Stimulated activated CD4-positive, alpha-beta T cell treated with anti-CD3 and anti-CD28 coated beads, Interleukin-2, amount 100 ng/mL, for 24 hours (primary cell): ENCODE measurements at places on chromosomes 11 and 22.

GRCh38 chr11:32052215-32052614, 38.7 kb upstream of the RCN1 start:
- DNase-seq: peak; percentile 53

GRCh38 chr11:121766991-121767390, 314.2 kb upstream of the SORL1-AS1 start:
- no peak for DNase-seq

DNA sequence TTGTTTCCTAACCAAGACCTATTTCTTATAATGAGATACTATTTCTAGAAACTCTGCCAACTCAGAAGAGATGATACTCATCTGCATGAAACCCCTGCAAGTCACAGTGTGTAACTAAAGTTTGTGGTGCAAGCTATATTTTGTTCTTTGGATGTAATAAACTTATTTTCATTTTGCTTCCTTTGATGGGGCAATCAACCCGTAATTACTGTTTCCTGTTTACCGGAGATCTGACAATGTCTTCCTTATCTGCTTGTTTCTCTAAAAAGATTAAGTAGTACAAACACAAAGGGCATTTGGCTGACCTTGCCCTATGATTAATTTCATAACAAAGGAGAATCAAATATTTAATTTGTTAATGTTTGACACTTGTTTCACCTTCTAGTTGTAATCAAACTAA, 846.6 kb upstream of the ANO3 start:
- DNase-seq: no peak

GRCh38 chr11:120810251-120810650, 213.7 kb upstream of the TBCEL start:
- DNase-seq: no peak

GRCh38 chr11:15970506-15971214, 385.7 kb downstream of the SOX6 start:
- DNase-seq: no peak

GRCh38 chr22:30393322-30393680, 3.5 kb upstream of the SEC14L2 start:
- DNase-seq: no peak

- no peak for DNase-seq
These were observed 936 bp downstream of the BRD1 start for GRCh38 chr22:49826603-49827270.

GRCh38 chr11:41955066-41955465, 495.6 kb upstream of the LRRC4C start:
- DNase-seq: no peak

- no peak for DNase-seq
These were observed 69.7 kb upstream of the MYOD1 start for GRCh38 chr11:17649696-17650095.

DNA sequence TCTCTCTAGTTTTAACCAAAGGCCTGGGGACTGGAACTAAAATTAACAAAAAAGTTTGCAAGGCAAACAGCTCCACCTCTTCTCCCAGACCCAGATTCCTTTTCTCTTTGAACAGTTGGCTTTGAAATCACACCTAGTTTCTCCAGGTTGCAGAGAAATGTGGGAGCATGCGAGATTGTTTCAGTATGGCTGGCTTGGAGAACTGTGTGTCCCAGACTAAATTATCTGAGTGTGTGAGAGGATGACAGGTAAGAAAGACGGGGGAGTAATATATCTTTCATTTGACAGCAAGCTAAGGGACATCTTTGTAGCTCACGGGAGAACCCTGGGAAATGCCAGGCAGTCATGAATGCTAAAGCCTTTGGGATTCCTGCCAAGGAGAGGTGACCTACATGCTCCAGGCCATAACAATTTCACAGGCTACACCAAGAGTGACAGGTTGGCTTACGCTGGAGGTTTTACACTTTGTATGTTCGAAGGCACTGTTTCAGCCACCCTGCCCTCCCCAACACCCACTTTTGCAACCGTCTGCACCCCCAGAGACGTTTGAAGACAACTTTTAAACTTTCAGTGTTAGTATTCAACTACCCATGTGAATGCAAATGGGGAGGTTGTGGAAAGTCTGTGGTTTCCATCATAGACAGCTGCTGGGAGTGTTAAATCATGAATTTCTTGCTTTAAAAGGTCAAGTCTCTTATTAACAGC, 109.3 kb upstream of the SNX19 start:
- no peak for DNase-seq

DNA sequence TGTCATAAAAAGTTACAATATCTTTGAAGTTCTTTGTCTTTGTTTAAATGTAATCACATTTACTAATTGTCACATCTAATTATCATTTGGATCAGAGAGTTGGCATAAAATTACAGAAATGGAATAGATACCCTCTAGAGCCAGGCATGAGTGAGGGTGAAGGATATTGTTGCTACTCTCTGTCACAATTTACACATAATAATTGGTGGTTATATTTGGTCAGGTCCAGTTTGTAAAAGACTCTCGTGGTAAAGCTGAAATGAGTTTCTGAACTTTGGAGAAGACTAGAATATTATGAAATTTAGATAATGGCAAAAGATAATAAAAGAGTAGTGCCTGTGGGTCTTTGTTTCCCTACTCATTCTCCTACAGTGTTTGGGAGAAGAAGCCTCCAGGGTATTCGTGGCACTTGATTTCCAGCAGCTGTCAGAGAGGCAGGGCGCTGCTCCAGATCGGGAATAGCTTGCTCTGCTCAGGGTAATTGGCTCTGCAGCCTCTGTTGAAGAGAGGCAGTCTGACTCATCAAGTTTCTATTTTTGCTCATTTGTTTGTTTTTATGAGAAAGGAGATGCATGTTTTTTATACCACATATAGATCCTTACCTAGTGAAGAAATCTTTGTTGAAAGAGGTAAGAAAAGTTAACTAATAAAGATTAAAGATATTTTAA, 349.9 kb downstream of the CNTN5 start:
- no peak for DNase-seq

DNA sequence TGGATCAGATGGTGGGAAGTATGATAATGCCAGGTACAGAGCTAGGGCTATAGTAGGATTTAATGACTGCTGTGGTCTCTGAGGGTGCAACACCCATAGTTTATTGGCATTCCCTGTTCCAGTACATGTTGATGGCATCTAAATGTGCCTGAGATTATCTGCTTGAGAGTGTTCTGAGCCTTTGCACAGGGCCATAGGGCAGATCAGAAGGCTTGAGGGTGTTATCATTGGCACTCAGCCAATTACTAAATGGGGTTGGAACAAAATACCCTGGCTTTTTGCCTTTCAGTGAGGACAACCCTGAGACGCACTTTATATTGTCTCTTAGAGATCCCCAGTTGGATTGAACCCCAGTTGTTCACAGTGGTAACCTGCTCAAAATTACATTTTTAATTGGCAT, 6.7 kb downstream of the SLC5A12 start:
- no peak for DNase-seq

DNA sequence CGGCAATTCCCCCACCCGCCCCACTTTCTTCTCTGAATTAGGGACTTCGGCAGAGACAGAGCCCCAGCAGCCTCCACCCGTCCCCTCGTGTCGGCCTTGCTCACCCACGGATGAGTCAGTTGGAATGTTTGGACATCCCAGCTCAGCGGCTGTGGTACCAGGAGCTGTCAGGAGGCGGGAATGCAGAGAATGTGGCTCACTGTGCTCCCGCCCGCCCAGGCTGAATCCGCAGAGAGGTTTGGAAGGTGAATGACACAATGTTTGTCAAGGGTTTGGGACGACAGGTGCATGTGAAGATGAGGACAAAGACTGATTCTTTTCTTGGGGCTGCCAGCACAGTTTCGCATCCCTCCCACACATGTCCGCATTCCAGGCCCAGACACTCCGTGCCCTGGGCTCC, 39.6 kb downstream of the LIF start:
- no peak for DNase-seq

DNA sequence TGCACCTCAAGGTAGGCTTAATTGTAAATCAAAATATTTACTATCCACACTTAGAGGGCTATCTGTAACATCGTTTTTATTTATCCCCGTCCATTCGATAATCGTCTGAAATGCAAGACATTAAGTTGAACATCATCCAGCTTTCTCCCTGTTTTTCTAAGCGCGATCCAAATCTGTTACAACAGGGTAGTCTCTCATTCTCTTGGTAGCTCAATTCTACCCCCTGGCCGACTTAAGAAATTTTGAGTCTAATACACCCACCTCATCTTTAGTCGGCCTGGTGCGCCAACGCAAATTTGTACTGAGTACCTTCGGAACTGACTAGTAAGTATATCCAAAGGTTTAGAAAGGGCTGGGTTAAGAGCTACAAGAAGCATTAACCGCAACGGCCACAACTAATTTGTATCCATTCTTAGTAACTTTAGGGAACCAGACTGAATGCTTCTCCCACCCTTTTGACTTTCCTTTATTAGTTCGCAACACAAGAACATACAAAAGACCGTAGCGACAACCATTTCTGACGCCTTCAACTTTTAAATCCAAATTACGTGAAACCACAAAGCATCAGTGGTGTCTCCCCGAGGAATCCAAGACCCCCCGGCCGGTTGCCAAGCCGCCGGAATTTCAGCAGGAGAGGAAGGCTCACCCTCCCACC, 1.0 kb upstream of the ZNF143 start:
- DNase-seq: peak; percentile 61

DNA sequence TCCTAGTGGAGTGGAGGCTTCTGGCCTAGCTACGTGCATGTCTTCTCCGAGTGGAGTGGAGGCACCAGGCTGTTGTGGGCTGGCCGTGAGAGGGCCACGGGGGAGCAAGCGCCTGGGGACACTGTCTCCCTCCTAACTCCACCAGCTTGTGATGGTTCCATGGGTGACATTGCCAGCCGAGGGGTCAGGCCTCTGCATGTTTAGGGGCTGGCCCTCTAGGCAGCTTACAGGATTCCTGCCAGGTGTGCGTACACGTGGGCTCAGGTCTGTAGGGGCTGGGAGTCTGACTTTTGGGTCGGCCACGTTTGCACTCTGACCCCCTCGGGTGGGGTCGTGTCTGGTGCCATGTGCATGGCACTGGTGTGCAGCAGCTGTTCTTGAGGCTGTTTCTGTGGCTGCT, 31.6 kb downstream of the TBC1D22A start:
- no peak for DNase-seq

- no peak for DNase-seq
These were observed 24.1 kb downstream of the ADAMTS15 start for GRCh38 chr11:130472434-130472961.

GRCh38 chr11:64035576-64035975, at the start of gene FLRT1:
TSS of gene FLRT1 (plus strand) at chr11:64035931. CDS start at chr11:64116268, 80,337 bp downstream.
- no peak for DNase-seq

GRCh38 chr11:130118636-130119387, 40.8 kb upstream of the ST14 start:
- DNase-seq: peak; percentile 15

- DNase-seq: no peak
These were observed 101.1 kb upstream of the RTL6 start for GRCh38 chr22:44599084-44599483.

- no peak for DNase-seq
These were observed 36.9 kb downstream of the BDNF start for GRCh38 chr11:27663326-27663725.

DNA sequence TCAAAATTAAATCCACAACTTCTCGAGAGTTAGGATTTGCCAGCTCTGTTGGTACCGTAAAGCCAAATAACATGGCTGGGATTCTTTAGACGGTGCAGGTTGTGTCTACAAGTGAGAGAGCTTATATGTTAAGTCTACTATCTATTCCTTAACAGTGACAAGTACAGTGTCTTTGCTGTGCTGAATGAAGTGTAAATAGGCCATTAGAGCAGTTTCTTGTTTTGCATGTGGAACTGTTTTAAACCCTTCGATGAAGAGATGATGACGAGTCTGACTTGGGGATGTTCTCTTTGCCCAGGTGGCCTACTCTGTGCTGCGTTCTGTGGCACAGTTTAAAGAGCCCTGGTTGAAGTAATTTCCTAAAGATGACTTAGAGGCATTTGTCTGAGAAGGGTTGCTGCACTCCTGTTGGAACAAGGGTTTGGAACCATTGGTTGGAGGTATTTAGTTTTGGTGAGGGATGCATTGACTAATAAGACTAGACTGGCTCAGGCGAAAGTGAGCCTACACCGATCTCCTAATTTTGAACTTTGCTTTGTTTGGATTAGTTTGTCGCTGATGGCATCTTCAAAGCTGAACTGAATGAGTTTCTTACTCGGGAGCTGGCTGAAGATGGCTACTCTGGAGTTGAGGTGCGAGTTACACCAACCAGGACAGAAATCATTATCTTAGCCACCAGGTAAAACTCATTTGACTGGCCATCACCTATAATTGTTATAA, 988 bp downstream of the RPS3 start:
- no peak for DNase-seq

DNA sequence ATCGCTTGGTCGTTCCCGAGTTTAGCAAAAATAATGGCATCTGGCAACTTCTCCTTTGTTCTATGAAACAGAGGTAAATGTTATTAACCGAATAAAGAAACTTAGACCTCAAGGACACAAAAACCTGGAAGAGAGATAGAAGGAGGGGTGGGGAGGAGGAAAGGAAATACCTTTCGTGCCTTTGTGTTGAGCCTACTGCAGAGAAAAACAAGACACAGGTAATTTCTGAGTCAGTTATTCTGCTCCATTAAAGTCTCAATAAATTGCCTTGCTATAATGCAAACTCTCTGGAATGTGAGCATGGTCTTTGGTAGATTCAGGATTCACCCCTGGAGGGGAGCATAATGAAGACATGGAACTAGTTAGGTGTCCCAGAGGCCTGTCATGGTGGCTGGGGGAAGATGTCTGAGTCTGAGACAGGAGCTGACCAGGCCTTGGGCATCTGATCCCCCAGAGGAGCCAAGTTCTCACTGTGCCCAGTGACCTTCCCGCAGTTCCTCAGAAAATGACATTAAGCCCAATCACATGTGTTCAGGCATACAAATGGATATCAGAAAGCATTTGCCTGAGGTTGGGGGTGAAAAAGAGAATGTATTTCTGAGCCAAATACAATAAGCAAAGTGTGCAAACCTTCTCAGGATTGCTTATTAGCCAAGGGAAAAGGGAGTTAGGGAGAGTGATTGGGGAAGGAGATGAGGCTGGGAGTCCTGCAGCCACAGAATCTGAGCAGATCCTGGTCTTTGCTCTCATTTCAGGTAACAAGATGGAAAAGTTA, 72.6 kb upstream of the CADM1 start:
- no peak for DNase-seq

- DNase-seq: no peak
These were observed 9.4 kb downstream of the AIP start for GRCh38 chr11:67492069-67492727.

- no peak for DNase-seq
These were observed 10.1 kb downstream of the COA4 start for GRCh38 chr11:73866586-73866996.

DNA sequence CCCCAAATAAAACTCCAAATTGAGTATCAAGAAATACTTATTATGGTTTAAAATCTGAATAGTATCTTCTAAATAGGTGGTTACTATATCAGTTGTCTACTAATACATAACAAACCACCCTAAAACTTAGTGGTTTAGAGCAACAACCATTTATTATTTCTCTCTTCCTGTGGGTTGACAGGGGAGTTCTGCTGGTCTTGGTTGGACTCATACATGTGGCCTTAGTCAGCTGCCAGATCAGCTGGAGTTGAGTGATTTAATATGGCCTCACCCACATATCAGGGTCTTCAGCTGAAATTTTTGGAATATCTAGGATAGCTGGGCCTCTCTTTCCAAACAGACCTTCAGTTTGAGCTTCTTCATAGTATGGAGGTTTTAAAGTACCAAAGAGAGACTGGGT, 34.5 kb downstream of the C11orf65 start:
- no peak for DNase-seq

GRCh38 chr11:126502159-126502558, 146.7 kb downstream of the ST3GAL4 start:
- DNase-seq: no peak

- no peak for DNase-seq
These were observed 74.2 kb downstream of the STIM1 start for GRCh38 chr11:3929649-3930048.

GRCh38 chr11:88101881-88102597, 73.2 kb downstream of the RAB38 start:
- DNase-seq: no peak
